ENCODE measurements at places on chromosomes 12 and 14. TPM values are rescaled to one million over a fixed set of nuclear protein-coding genes. Genes with fewer than 3 reads are reported as not detected.

SDR9C7 gene
- total RNA-seq = not detected

MYO1H gene
- total RNA-seq = not detected

ARHGDIB gene
- 46.7 TPM for total RNA-seq

RNU4-1 gene
- total RNA-seq = under 0.01 TPM

ASPG gene
- total RNA-seq = not detected

SSPN gene
- total RNA-seq = 2.2 TPM

BHLHE41 gene
- 1.6 TPM for total RNA-seq

VCPKMT gene
- 7.3 TPM for total RNA-seq

ERP27 gene
- total RNA-seq = not detected

PPP1R1A gene
- not detected for total RNA-seq

KRT3 gene
- not detected for total RNA-seq

PLEKHD1 gene
- total RNA-seq = not detected
